CD4-positive, alpha-beta T cell (primary cell): ENCODE measurements at places on chromosomes 3 and 15. TPM values are rescaled to one million over a fixed set of nuclear protein-coding genes. Genes with fewer than 3 reads are reported as not detected.

- no peak for DNase-seq
These were observed 57.7 kb upstream of the HES1 start for GRCh38 chr3:194078045-194078821.

DNA sequence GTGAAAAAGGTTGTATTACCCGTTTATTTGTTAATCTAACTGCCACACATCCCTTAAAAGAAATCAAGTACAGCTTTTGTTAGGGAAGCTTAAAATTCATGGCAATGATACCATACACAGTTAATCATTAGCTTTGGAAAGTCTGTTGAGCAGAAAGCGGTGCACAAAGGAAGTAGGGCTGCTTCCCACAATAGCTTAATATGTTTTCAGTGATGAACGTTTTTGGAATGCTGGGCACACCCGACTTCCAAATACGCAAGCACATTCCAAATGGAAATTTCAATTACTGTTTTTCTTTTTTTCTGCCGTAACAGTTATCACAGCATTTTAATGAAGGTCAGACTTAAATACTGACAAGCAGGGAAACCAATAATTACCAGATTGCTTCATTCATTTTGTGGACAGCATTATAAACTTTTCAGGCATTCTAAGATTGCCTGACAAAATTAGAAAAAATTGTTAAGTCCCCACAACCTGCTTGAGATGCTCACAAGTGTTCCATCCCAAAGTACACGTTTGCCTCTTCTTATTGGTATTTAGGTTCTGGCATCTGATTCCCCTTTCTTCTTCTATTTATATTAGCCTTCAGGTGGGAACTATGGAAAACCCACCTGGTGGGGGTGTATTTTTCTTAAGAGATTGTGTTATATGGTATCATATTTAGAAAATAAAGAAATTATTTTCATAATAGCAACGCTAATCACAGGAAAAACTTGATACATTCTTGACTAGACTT lies 1.1 kb upstream of the ECT2 start:
- DNase-seq: no peak

Gene ARL14
- total RNA-seq: not detected

GRCh38 chr3:170815936-170816335 lies 54.1 kb downstream of the RPL22L1 start:
- DNase-seq: no peak

DNA sequence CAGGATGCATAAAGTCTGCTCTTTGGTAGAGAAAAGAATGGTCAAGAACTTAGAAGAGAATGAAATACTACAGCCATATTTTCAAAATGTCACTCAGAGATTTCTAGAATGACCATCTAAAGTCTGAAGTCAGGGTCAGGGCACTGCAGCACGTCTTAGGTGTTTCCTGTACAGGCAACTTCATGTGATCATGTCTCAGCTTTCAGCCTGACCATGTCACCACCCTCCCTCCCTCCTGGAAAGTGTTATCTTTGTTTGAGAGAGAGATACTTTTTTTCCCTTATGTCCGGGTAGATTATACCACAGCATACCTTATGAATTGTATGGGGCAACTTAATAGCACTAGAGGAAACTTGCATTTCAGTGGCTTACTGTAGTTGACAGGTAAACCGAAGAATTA lies 558.0 kb upstream of the TGFBR2 start:
- no peak for DNase-seq

- no peak for DNase-seq
These were observed 61.4 kb downstream of the TTC23 start for GRCh38 chr15:99187936-99188335.

DNA sequence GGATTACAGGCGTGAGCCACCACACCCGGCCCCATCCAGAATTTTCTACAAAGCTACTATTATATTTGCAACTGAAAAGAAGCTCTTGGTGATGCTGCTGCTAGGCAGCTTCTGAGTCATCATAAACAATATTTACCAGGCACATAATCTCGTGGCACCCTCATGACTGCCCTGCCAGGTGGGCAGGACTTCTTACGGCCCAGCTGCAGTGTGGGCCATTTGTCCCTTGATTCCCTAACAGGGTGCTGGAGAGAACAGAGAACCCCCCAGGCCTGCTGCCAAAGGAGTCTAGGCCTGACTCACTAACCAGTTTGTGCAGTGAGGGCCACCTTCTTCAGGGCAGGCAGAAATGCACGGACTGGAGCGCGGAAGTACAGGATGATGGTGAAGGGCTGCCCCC lies 4.9 kb downstream of the EPB42 start:
- DNase-seq: no peak

- no peak for DNase-seq
These were observed 55.8 kb downstream of the HHLA2 start for GRCh38 chr3:108352176-108352575.

Gene IQCF6
- total RNA-seq: not detected

DNA sequence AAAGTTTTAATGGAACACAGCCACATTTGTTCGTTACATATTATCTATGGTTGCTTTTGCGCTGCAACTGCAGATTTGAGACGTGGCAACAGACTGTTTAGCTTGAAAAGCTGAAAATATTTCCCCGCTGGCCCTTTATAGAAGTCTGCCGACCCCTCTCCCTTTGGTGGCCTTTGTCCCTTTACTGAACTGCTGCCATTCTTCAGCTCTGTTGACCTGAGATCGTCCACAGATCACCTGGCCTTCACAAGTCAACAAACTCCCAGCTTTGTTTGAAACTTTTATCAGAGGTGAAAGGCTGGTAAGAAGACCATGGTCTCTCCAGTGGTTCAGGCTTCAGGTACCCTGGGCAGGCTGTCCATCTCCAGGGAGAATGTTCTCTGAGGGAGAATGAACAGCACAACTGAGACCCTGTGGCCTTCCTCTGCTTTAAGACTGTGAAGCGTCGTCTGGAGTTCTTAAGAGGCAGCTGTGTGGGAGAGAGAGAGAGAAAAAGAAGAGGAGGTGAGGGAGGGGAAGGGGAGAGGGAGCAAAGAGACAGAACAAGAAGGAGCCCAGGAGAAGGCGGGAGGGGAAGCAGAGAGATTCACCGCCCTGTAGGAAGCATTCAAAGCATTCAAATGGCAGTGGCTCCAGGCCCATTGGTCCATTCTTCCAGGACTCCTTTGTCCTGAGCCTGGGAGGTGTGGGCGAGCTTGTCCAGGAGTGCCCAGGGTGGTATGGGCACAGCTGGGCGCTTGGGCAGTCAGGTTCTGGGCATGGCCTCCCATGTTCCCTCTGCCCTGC lies 53.7 kb upstream of the INSYN1 start:
- DNase-seq: no peak

- no peak for DNase-seq
These were observed 55.0 kb downstream of the CNTN6 start for GRCh38 chr3:1147819-1148218.

GRCh38 chr3:186971578-186971977 lies 41.3 kb downstream of the ST6GAL1 start:
- no peak for DNase-seq

Gene CACNA1D
- total RNA-seq: not detected

DNA sequence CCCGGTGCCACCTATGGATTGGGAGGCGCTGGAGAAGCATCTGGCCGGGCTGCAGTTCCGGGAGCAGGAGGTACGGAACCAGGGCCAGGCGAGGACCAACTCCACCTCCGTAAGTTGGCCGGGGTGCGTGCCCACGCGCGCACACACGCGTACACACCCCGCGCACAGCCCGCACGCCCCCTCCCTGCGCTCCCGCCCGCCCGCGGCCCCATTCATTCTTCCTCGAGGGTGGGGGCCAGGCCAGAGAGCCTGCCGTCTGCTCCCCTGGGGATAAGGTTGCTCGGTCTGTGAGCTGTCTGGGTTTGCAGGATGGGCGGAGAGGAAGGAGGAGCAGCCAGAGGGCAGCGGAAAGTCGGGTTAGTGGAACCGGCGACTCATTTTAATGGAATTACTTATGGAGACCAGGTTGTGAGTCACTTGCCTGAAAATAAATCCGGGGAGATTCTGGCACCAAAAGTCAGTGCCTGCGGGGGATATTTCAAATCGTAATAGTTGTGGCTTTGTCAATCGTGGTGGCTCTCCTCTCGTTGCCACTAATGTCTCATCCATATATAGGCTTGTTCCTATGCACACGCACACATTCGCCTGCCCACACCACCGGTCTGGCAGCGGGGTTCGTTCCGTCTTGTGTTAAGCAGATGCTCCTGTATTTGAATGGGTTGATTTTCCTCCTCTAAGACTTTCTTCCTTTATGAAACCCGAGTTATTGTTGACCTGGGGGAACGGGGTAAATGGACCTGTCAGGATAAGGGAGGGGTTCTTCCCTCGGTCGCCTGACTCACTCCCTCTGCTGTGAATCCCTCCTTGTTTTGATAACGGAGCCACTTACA lies 223.4 kb upstream of the IL12A start:
- DNase-seq: no peak

DNA sequence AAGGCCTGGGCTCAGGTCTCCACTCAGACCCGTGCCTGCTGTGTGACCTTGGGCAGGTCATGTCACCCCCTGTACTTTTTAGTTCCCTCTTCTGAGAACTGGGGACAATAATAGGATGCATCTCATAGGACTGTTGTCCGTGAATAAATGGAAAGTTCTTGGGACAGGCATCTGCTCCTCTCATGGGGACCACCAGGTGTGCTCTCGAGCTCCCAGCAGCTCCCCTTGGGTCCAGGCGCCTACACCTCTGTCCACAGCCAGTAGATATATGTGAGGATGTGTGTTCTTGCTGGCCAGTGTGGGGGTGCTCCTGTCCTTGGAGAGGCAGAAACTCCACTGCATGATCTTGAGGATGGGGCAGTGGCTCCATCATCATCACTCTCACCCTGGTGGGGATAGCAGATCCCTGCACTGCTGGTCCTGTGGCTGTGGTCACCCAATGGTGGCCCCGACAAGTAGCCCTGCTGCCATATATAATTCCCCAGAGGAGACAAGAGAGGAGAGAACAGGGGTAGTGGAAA lies 257.6 kb upstream of the TLE3 start:
- no peak for DNase-seq

DNA sequence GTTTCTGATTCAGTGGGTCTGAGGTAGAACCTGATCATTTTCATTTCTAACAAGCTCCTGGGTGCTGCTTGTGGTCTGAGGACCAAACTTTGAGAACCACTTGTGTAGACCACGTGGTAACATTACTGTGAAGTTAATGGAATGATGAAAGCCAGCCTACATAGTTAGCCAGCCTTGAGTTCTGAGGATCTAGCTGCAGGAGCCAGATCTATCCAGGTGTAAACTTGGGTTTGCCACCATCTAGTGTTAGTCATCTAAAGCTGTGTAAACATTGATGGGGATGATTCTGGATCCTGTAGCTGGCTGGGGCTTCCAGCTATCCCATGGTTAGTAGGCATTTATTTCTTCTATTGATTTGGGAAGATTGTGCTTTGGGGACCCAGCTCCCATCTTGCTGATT lies 170.0 kb downstream of the TMEM108 start:
- DNase-seq: no peak

- peak; percentile 39 for DNase-seq
These were observed 205.9 kb upstream of the IGF1R start for GRCh38 chr15:98442379-98442833.

DNA sequence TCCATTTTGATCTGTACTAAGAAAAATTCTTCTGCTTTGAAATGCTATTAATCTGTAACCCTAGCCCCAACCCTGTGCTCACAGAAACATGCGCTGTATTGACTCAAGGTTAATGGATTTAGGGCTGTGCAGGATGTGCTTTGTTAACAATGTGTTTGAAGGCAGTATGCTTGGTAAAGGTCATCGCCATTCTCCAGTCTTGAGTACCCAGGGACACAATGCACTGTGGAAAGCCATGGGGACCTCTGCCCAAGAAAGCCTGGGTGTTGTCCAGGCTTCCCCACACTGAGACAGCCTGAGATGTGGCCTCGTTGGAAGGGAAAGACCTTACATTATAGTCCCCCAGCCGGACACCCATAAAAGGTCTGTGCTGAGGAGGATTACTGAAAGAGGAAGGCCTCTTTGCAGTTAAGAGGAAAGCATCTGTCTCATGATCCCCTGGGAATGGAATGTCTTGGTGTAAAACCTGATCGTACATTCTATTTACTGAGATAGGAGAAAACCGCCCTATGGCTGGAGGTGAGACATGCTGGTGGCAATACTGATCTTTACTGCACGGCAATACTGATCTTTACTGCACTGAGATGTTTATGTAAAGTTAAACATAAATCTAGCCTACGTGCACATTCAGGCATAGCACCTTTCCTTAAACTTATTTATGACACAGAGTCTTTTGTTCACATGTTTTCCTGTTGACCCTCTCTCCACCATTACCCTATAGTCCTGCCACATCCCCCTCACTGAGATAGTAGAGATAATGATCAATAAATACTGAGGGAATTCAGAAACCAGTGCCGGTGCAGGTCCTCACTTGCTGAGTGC lies 6.3 kb downstream of the PIGZ start:
- DNase-seq: no peak

GRCh38 chr15:31305375-31305774 lies 21.3 kb upstream of the KLF13 start:
- DNase-seq: no peak

Gene CNTN3
- total RNA-seq: not detected

DNA sequence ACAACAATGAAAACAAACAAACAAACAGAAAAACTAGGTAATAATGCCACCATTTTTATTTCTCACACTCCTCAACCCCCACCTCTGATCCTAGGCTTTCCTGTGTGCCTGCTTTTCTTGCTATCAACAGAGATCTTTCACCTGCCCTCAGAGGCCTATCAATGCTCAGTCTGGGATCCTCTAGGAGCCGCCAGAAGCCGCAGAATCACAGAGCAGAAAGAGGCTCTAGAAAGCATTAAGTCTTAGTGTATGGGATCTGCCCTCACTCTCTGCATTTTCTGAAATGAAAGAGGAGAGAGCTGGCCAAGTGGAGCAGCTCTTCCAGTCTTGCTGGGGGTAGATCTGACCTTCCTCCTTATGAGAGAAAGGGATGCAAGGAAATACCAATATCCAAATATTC lies 306.8 kb downstream of the TUSC7 start:
- no peak for DNase-seq

DNA sequence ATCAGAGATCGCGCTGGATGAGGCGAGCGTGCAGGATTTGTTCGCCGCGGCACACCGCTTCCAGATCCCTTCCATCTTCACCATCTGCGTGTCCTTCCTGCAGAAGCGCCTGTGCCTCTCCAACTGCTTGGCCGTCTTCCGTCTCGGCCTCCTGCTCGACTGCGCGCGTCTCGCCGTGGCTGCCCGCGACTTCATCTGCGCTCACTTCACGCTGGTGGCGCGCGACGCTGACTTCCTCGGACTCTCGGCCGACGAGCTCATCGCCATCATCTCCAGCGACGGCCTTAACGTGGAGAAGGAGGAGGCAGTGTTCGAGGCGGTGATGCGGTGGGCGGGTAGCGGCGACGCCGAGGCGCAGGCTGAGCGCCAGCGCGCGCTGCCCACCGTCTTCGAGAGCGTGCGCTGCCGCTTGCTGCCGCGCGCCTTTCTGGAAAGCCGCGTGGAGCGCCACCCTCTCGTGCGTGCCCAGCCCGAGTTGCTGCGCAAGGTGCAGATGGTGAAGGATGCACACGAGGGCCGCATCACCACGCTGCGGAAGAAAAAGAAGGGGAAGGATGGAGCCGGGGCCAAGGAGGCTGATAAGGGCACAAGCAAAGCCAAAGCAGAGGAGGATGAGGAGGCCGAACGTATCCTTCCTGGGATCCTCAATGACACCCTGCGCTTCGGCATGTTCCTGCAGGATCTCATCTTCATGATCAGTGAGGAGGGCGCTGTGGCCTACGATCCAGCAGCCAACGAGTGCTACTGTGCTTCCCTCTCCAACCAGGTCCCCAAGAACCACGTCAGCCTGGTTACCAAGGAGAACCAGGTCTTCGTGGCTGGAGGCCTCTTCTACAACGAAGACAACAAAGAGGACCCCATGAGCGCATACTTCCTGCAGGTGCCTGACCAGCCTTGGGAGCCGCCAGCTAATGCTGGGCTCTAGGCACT lies 819 bp downstream of the KLHL40 start:
- no peak for DNase-seq

Gene CCDC71
- 16.0 TPM for total RNA-seq
